CD4-positive, alpha-beta T cell treated with Interferon alpha-2 for 1 hour (primary cell): ENCODE measurements at places on chromosomes 5 and 9.

DNA sequence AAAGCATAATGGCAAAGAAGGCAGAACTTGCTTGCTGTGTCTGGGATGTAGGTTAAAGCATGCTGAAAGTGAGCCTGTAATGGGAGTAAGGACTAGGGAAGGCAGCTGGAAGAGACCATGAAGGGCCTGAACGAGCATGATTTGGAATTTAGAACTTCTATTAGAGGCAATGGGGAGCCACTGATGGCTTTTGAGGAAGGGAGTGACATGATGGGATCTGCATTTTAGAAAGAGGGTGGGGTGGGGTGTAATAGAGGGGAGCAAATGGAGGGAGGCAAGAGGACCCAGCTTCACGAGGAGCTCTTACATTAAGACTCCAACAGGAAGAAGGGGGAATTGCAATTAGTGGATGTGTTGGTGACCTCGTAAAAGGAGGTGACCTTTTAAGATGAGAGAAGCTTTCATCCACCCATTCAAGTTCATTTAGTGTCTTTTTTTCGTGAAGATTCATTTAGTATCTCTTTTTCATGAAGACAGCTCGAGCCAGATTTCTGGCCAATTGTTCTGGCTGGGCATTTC is 13.6 kb upstream of the GABRP start:
- no peak for DNase-seq

DNA sequence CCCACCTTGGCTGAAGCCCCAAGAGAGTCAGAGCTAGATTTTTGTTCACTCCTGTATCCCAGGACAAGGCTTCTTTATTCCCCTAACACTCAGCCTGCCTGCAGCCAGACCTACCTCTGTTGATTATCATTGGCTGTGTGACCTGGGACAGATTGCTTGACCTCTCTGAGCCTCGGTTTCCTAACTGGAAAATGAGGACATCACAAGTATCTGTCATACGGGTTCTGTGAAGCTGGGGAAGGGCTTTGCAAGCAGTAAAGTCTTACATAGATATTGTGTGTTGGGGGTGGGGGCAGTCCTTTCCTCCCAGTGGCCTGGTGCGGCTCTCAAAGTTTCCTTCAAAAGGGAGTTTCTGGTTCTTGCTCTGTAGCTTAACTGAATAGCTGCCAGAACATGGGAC is 2.5 kb upstream of the NEK6 start:
- DNase-seq, result no peak

DNA sequence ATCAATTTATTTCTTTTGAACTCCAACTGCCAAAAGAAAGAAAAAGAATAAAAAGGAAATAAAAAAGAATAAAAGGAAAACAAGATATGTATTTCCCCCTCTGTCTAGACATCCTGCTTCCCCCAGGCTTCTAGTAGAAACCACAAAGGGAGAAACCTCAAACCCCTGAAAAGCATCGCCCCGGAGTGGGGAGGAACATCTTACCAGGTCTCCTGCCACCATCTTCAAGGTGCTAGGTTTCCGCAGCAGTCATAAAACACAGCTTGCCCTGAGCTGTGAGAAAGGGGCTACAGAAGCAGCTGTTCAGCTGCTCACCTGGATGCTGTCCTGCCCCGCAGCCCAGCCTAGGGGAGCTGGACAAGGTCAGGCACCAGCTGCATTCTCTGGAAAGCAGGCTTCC is 487.7 kb downstream of the GADD45G start:
- peak; percentile 15 for DNase-seq

- DNase-seq, result no peak
These were observed 505.1 kb downstream of the CDH12 start for GRCh38 chr5:22348027-22348426.

- DNase-seq, result no peak
These were observed 15.6 kb downstream of the EXOSC3 start for GRCh38 chr9:37769306-37769705.

GRCh38 chr5:61311836-61312808 is 19.9 kb upstream of the ZSWIM6 start:
- no peak for DNase-seq

GRCh38 chr5:104178829-104179456 is 616.4 kb upstream of the NUDT12 start:
- DNase-seq, result no peak

DNA sequence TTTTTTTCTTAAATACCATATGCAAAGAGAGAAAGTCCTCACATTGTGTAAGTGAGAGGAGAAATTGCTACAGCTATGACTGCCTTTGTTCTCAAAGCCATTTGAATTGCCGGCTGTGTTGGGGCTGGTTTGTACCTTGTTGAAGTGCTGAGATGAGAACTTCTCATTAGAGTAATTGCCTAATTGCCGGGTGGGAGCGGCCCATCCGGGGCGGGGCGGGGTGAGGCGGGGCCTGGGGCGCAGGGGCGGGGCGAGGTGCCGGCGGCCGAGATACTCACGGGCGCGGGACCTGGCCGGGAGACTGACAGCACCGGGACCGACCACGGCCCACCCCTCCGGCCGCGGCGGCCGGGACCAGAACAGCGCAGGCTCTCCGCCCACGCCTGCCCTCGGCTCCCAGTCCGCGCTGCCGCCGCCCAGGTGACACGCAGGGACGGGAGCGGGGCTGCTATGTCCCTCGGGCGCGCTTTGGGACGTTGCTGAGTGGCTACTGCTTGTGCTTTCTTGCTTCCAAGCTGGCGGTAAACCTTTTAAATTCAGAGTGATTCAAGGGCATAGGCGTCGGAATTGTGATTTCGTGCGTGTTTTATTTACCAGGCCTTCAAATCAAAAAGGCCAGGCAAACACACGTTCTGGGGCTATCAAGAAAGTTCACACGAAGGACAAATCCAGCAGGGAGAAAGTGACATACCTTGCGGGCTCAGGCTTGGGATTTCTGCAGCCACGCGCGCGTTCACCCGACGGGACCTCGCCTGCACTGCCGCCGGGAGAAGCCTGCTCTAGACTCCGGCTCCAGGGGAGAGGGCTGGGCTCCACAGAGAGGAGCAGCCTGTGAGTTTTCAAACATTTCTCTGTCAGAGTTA is 269.1 kb downstream of the FANCC start:
- DNase-seq, result peak; percentile 59

- DNase-seq, result peak; percentile 17
These were observed 203.8 kb downstream of the SNCAIP start for GRCh38 chr5:122515709-122516431.

DNA sequence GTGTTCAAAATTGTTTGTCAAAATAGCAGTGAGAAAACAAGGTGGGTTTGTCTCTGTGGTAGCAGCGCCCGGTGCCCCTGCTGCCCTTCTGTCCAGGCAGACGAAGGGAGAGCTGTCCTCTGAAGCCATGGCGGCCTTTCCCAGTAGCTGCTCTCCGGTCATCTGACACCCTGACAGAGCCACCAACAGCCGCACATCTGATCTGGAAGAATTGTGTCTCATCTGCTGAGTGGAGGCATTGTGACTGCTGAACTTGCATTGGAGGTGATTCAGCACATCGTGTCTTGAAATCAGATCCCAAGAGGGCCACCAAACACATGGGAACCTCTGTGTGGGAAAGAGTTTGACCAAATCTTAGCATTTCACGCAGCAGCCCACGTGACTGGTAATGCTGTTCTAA is 337.6 kb upstream of the IRX1 start:
- DNase-seq, result no peak

- DNase-seq, result no peak
These were observed 37.1 kb upstream of the OLFM1 start for GRCh38 chr9:135050072-135050990.

GRCh38 chr9:137989999-137990715 is 112.6 kb downstream of the CACNA1B start:
- DNase-seq, result no peak

- DNase-seq, result no peak
These were observed 265.3 kb downstream of the ENC1 start for GRCh38 chr5:74375271-74375670.

DNA sequence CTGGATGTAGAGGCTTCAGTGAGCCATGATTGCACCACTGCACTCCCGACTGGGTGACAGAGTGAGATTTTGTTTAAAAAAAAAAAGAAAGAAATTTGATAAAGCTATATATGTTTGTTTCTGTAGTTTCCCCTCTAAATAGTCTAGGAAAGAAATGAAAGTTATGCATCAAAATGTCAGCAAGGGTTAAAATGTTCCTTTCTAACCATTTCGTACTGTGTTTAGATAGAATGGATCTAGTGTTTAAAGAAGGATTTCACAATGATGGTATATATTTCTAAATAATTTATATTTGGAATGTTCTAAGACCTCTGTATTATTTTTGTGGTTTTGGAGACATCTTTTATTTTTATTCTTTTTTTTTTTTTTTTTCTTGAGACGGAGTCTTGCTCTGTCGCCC is 22.7 kb downstream of the TEK start:
- no peak for DNase-seq

GRCh38 chr9:105251733-105252404 is 7.4 kb downstream of the SLC44A1 start:
- no peak for DNase-seq

DNA sequence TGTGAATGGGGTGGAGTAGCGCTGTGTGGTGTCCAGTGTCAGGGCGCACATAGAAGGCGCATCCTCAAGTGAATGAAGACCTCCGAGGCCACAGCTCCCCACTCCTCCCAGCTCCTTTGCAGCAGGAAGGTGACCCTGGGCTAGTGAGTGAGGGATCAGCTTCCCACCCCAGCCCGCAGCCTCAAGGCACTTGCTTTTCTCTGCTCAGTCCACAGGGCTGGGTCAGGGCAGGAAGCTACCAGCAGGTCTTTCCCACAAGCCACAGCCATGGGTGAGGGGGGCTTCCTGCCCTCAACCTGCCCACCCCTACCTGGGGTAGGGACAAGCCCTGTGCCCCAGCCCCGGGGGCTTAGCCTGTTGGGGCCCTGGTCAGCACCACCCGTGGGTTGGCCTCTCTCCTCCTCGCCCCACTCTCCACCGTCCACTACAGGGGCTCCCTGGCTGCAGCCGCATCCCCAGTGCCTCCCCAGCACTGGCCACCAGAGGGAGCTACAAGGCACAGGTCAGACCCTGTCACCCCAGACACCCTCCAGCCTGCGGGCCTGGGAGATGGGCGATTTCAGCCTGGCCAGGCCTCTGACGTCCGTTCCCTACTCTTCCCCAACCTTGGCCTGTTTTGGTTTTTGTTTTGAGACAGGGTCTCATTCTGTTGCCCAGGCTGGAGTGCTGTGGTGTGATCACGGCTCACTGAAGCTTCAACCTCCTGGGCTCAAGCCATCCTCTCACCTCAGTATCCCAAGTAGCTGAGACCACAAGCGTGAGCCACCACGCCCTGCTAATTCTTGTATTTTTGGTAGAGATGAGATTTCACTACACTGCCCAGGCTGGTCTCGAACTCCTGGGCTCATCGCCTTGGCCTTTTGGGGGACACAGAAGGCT is 1.3 kb upstream of the ABCA2 start:
- peak; percentile 74 for DNase-seq
